A172 (cell line): ENCODE measurements at places on chromosomes 2 and 18.

GRCh38 chr2:191114403-191114886, 36.3 kb downstream of the STAT4 start:
- peak; percentile 28 for DNase-seq

- DNase-seq, result no peak
Measured at GRCh38 chr18:374721-375168, 106.9 kb upstream of the THOC1 start.

GRCh38 chr18:31680831-31681568, 3.4 kb downstream of the B4GALT6 start:
- peak; percentile 57 for DNase-seq

DNA sequence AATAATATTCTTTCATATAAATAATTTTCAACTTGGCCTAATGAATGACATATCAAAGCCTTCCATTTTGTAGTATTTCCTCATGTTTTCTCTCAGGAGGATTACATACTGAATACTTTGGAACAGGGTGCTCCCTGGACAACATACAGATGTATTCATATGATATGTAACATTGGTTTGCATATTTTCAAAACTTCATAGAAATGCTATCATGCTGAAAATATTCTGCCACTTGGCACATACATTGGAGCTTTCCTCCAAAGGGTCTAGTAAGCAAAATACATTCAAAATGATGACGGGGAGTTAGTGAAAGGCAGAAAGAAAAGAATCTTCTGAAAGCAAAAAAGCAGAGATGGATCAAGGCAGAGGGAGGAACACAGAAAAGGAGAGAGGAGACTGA, 38.1 kb upstream of the RTN4 start:
- no peak for DNase-seq

DNA sequence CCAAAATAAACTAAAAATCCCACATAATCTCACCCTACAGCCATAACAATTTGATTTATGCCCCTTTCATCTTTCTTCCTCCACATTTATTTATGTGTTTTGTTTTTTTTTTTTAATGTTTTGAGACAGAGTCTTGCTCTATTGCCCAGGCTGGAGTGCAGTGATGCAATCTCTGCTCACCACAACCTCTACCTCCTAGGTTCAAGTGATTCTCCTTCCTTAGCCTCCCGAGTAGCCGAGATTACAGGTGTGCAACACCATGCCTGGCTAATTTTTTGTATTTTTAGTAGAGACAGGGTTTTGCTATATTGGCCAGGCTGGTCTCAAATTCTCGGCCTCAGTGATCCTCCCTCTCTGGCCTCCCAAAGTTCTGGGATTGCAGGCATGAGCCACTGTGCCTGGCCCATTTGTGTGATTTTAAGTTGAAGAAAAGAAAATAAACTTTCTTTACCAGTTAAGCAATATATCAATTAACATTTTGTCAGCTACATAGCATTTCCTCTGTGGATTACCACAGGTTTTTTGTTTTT, 35.9 kb upstream of the LPIN2 start:
- DNase-seq, result no peak

DNA sequence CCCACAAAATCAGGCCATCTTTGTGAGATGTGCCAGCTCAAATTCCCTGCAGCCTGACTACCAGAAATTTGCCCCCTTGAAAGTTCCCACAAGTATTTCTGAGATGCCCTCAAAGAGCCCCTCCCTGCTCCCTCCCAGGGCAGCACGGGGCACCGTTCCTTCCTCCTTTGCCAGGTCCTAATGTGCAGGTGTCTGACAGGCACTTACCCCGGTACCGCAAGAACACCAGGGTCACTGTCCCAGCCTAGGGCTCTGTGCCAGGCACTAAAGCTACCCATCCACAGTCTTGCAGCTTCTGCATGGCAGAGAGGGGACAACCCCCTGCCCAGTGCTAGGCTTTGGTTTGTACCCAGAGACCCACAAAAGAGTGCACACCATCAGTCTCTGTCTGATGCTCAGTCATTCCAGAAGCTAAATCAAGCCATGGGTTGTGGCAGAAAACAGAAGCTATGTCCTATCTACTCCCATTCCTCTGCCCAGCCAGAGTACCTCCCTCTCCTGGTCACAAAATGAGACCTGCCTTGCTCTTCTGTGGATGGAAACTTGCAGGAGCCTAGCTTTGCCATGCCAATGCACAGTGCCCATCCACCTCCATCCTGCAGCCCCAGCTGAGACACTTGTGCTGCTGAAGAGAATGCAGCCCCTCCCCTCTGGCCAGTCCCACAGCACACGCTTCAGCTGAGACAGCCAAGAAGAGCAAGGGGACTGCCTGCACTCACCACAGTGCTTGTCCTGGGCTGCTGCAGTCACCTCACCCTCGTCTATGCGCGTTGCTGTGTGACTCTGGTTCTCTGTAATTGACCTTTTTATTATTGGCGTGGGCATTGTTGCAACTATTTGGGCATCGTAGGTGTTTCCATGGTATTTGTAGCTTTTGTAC, 48.7 kb downstream of the INPP5D start:
- DNase-seq, result no peak

GRCh38 chr2:205352593-205352992, 329.7 kb upstream of the NRP2 start:
- DNase-seq, result no peak

GRCh38 chr2:65495251-65495877, 63.0 kb upstream of the SPRED2 start:
- no peak for DNase-seq

DNA sequence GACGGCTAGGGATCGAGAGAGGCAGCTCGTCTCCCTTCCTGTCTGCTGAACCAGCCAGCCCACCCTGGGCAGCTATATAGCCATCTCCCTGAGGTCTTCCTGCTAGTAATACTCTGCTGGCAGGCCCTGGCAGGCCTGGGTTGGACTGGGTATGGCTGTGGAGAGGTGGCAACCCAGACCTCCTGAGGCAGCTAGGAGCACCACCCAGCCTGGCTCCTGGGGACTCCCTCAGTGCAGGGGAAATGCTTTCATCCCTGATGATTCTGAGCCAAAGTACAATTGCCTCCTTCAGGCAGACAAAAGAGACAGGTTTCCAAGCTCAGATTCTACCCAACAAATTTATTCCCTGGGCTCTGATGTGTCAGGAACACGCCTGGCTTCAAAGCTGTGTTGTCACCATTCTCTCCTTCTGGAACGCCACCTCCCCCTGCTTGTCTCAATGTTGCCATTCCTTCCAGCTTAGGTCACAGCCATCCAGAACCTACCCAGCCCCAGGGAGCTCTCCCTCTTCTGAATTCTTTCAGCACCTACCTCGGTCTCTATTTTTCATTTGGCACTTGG, 4.7 kb upstream of the DNAJB2 start:
- DNase-seq, result peak; percentile 95

DNA sequence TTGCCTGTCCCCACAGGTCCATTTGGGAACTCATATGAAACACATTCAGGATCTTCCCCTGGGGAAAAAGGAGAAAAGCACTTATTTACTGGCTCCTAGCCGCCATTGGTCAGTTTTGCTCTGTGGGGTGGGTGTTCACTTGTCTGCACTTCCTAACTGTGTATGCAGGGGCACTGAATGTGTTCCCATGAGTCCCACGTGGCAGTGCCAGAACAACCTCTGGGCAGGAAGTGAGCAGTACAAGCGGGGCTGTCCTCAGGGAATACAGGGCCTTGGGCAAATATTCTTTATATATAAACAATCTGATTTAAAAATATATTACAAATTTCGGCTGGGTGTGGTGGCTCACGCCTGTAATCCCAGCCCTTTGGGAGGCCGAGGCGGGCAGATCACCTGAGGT, 21.8 kb upstream of the CTIF start:
- DNase-seq, result no peak

- no peak for DNase-seq
Measured at GRCh38 chr2:105910497-105911238, 166.0 kb downstream of the NCK2 start.

- DNase-seq, result peak; percentile 69
Measured at GRCh38 chr2:120436885-120437603, 91.1 kb downstream of the INHBB start.

- DNase-seq, result no peak
Measured at GRCh38 chr2:166332106-166332505, 43.6 kb downstream of the SCN9A start.

- DNase-seq, result no peak
Measured at GRCh38 chr2:166917415-166917814, 29.1 kb downstream of the XIRP2 start.

DNA sequence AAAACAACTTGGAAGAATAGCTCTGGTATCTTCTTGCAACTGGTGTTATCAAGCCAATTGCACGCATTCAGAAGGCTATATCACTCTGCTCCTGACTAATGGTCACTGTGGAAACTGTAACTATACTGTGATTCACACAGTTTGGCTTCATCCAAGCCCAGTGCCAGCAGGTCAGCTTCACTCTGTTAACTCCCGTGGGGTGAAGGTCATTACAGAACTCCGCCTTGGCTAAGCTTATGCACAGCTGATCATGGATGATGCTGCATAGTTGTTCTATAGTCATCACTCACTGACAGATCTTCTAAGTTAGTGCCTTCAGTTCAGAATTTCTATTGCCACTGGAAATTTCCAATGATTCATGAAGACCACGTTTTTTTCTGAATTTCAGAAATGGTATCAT, 497.2 kb upstream of the NETO1 start:
- no peak for DNase-seq

GRCh38 chr18:26046419-26047077, 43.9 kb downstream of the SS18 start:
- no peak for DNase-seq
